ENCODE measurements at places on chromosomes 5 and 9.
A peak's percentile ranks its signal among the peaks of the same experiment; 100 is the strongest.

DNA sequence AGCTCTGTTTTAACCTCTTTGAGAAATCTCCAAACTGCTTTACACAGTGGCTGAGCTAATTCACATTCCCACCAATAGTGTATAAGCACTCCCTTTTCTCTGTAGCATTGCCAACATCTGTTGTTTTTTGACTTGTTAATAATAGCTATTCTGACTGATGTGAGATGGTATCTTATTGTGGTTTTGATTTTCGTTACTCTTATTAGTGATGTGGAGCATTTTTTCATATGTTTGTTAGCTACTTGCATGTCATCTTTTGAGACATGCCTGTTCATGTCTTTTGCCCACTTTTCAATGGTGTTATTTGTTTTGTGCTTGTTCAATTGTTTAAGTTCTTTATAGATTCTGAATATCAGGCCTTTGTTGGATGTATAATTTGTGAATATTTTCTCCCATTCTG, 225.2 kb upstream of the TRPC7 start:
- no peak for DNase-seq

DNA sequence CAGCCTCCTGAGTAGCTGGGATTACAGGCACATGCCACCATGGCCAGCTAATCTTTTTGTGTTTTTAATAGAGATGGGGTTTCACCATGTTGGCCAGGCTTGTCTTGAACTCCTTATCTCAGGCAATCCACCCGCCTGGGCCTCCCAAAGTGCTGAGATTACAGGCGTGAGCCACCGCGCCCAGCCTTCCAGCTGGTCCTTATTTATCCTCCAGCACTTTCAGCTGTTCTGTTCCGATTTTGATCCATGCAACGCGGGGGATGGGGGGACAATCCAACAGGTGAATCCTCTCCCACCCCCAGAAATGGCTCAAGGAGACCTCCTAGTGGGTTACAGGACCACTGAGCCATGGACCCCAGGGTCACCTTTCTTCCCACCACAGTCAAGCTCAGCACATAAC, 14.7 kb upstream of the CDKN2AIPNL start:
- no peak for DNase-seq

- DNase-seq, result no peak
Observed at GRCh38 chr5:146041180-146041789, 64.1 kb downstream of the PLAC8L1 start.

DNA sequence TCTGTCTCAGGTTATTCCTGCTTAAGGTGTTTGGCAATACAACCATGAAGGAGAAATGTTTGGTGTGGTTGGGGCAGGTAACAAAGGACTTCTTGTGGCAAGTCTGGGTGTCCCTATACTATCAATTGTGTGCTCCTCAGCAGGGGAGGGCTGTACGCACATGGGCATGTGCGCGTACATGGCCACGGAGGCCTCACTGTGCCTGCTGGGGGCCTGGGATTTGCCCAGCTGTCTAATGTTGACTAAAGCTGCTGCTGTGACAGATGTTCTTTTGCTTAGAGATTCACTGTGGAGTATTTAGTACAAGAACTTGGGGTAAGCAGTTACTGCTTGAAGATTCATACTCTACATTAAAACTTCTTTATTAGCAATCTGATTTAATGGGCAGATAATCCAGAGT, 97.5 kb downstream of the HSPA4 start:
- DNase-seq, result no peak

GRCh38 chr5:5454391-5454790, 31.9 kb downstream of the ICE1 start:
- no peak for DNase-seq

- no peak for DNase-seq
Observed at GRCh38 chr5:3049261-3049660, 297.8 kb upstream of the IRX2 start.

- no peak for DNase-seq
Observed at GRCh38 chr5:133193794-133194193, 142.0 kb downstream of the HSPA4 start.

GRCh38 chr5:159735036-159735435, 181.2 kb upstream of the ADRA1B start:
- DNase-seq, result no peak

- DNase-seq, result no peak
Observed at GRCh38 chr5:143153332-143154119, 250.0 kb downstream of the NR3C1 start.

DNA sequence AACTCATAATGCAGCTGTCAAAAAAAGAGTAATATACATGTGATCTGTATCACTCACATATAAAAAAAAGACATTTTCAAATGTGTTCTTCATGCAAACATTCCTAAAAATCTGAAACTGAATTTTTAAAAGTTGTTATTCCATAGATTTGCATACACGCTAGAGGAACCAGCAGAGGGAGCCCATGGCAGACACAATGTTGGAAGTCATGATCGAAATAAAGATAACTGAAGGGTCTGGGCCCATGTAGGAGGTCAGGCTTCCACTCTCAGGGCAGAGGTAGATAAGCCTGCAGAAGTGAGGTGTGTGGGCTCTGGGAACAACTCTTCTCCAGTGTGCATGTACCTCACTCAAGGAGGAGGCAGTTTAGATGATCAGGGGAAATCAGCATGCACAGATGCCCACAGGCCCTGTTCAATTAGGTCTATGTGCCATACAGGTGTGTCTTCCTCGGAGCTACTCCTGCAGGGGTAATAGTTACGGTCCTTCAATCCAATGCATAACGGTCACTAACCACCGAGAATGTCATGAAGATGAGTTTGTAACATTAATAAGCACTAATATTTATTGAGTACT, 208.6 kb downstream of the EPB41L4A start:
- DNase-seq, result no peak

- DNase-seq, result no peak
Observed at GRCh38 chr9:134182554-134183085, 18.3 kb upstream of the RNU6ATAC start.

DNA sequence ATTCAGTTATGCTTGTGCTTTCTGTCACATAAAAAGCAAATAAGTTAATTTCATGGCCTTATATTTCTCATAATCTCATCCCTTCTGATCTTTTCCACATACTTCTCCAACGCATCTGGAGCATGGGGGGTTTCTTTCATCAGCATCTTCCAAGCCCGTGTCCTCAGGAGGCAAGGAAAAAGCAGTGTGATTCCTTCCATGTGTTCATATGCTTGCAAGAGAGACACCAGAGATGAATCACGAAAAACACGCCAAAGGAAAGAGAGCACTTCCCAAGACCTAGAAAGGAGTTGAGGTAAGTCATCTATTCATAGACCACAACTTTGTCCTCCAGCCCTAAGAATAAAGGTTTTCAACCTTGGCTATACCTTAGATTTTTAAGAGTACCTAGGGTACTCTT, 26.0 kb upstream of the SVEP1 start:
- no peak for DNase-seq

GRCh38 chr5:35857606-35858205, 1.0 kb downstream of the IL7R start:
- no peak for DNase-seq

- no peak for DNase-seq
Observed at GRCh38 chr5:66515209-66515608, 81.0 kb upstream of the MAST4 start.

DNA sequence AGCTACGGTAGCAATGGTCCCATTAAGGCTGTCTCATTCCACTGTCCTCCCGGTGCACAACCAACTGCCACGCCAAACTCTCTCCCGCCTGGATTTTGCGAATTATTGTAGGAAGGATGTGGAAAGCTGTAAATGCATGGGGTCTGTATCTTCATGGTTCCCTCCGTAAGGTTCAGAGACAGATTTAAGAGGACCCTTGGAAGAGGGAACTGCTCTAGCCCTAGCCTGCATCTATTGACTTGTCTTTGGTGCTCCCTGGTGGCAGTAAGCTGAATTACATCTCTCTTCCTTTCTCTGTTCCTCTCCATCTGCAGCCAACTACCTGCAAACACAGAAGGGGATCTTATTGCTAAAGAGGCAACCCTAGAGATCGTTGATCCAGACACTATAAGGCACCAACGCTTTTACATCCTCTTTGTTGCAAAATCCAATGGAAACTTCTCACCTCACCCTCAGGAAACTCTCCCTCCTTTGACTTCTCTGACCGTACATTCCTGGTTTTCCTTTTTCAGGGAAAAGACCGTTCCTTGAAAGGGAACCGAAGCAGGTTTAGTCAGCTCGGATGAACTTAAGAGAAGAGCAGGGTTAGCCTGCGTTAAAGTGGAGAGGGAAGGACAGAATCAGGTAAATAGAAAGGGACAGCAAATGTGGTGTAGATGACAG, 11.9 kb downstream of the CAPSL start:
- DNase-seq, result peak; percentile 62

DNA sequence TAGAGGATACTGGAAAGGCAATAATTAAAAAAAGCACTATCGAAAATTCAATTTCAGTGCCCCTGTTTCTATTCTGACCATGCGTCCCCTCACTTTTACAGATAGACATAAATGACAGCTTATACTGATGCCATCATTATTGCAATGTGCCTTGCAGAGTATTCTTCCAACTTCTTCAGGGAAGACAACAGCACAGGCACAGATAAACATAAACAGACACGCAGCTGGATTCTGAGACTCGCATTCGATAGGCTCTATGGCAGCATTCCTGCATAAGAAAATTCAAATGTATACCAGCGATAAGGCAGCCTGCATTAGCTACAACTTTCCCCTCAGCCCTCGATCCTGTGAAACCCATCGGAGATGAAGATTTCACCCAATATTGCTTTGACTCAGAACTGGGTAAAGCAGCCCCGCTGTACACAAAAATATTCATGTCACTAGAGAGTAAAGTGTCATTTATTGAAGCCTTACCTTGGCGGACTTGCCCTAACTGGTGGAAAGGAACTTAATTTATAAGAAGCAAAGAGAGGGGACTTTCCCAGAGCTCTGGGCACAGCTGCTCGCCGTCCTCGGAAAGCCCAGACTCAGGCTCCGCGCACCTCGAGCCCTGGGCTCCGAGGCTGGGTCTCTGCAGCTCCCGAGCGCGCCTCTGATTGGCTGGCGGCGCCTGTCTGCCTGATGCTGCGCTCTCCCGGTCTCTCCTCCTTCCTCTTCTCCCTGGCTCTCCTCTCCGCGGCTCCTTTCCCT, at the start of gene CDH18:
CDH18 (minus strand) TSS at position 589 of the 750 bp plus-strand sequence. CDS start 149,214 bp downstream, outside the sequence.
- no peak for DNase-seq

DNA sequence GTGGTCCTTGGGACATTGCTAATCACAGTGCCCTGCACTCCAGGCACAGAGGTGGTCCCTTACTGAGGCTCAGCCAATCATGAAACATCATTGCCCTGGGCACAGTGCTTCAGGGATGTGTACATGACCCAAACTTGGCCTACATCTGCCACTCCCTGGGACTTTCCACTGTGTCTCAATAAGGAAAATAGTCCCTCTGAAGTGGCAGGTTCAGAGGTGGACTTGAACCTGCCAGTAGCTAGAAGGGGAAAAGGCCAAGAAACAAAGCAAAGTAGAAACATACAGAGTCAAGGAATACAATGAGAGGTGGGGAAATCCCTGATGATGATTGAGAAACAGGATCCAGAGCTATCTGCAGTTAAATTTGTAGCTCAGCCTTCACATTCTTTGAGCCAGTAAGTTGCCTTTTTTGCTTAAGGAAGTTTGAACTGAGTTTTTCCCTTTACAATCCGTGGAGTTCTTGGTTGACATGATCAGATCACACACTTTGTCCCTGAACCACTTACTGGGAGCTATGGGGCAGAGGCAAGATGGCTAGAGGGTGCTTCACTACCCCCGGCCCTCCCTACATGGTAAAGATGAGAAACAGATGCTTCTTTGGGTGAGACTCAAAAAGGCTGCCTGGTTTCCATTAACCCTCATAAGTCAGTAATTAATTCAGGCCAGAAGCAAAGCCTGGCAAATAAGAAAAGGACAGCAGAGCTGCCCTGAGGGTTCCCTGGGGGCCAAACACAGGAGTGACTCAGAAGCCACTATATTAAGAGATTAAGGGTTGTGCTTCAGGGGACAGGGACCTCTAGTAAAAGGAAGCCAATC, 57.6 kb downstream of the SH3TC2 start:
- no peak for DNase-seq

GRCh38 chr5:178376921-178377582, 144.4 kb upstream of the PHYKPL start:
- no peak for DNase-seq

DNA sequence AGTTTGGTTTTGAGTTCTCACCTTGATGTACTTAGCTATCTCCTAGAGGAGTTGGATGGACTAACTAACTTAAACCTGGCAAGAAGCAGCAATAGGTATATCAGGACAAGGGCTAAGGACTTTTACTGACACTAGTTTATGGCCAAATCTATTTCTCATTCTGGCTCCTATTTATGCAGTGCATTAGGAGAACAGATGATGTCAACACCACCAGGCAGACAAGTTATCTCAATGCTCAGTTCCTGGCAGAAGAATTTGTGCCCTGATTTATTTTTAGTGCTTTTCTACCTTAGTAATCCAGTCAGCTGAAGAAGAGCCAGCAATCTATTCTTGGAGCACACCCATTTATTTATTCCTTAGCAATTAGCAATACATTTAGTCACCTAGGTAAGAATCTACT, 30.7 kb upstream of the MYOT start:
- no peak for DNase-seq

DNA sequence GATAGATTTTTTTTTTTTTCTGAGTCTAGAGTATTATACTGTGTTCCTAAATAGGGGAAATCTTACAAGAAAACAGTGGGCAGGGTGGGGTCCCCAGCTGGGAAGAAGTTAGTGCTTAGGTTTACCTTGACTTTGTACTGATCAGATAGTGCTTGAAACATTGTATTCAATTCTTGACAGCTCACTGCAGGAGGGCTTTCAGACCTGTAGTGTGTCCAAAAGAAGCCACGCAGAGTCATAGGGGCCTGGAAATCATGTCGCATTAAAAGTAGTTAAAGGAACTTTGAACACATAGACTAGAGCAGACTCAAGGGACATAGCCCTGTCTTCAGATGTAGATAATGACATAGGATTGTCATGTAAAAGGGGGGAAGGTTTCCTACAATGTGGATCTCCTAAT, 215.4 kb upstream of the NR4A3 start:
- no peak for DNase-seq

- no peak for DNase-seq
Observed at GRCh38 chr9:97364769-97365490, 47.0 kb upstream of the TDRD7 start.

GRCh38 chr5:9653061-9653460, 22.9 kb upstream of the TAS2R1 start:
- DNase-seq, result no peak

DNA sequence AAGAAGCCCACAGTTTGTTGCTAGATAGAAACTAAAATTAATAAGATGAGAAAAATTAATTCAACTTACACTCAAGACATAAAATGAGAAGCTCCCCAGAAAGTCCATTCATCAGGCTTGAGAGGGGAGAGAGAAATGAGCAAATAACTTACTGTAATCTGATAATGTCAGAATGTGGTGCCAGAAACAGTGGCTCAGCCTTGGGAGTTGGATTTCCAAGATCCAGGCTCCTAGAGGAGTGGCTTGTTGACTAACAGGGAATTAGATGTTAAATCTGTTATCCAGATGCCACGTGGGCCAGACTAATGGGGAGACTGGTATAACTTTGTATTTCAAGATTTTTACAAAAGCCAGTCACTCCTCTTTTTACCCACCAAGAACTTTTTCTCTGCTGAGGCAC, 458.2 kb downstream of the GADD45G start:
- no peak for DNase-seq

GRCh38 chr5:135141303-135142268, 107.6 kb upstream of the PITX1 start:
- DNase-seq, result no peak

Measured in stimulated activated CD4-positive, alpha-beta T cell treated with anti-CD3 and anti-CD28 coated beads, TNF-alpha, amount 100 ng/mL, for 24 hours (primary cell).